NCI-H1436 (cell line): ENCODE measurements at places on chromosomes 4 and X.

- no peak for DNase-seq
Observed at GRCh38 chr4:138311771-138312535, 69.8 kb upstream of the SLC7A11 start.

DNA sequence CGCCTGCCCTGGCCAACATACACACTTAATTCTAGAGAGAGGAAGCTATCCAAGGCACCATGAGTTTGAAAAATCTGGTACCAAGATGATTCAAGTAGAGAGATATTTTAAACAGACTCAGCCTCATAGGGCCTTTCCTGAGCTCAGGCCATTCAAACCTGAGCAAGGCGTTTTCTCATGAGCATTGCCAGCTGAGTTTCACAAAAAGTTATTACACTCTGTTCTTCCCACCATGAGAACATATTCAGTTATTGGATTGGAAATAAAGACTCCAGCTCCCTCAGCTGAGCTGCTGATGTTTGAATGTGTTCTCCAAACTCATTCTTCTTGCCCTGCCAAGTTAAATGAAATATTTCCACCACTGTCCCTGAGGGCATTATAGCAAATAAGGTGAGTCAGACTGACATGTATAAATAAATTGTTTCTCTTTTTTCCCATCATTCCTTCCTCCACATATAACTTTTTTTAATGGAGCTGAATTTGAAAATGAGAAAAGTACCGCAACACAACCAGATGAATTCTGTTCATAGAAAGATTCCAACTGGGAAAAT lies 429.6 kb downstream of the RAB28 start:
- no peak for DNase-seq

DNA sequence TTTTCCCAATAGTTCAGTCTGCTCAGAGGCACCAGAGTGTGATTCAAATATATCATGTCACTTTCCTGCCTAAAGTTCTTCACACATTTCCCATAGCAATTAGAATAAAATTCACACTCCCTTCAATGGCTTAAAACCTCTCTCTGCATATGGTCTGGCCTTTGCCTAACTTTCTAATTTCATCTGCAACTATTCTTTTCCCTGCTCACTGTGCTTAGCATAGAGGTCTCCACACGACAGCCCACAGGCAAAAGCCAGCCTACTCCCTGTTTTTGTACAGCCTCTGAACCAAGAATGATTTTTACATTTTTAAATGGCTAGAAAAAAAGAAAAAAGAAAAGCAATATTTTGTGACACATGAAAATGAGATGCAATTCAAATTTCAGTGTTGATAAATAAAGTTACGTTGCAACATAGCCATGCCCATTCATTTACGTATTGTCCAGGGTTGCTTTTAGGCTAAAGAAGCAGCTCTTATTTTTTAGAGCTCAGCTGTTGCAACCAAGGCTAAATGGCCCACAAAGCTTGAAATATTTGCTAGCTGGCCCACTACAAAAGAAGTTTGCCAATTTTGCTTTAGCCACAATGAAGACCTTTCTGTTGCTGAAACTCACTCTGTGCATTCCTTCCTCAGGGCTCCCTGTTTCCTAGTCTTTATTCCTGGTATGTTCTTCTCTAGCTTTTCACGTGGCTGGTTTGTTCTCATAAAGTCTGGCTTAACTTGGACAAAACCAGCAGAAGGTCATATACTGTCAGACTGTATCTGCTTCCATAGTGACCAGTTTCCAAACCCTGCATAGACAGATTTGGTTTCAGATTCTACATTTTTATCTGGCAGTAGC lies 26.6 kb upstream of the IRF2 start:
- no peak for DNase-seq

- DNase-seq: no peak
Observed at GRCh38 chrX:149124526-149125108, 380.5 kb downstream of the IDS start.

- DNase-seq: no peak
Observed at GRCh38 chr4:74446193-74446868, 1.4 kb downstream of the AREG start.

DNA sequence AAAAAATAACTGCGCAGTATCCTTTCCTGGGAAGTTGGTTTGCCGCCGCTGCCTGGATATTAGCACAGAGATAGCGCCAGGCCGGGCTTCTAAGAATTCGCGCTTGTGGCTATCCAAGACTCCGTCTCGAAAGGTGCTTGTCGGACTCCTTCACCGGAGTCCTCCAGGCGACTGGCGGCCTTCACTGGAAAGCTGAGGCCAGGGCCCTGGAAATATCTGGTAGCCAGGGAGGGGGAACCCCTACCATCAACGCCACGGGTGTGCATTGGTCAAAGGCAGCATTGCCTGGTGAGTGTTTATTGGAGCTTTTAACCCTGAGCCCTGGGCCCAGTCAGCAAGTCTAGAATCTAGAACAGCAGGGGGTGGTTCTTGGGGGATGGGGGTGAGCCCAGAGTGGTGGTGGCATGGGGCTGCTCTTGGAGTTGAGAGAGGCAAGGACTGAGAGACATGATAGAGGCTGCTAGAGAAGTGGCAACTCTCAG lies 577 bp upstream of the PIM2 start:
- no peak for DNase-seq

- no peak for DNase-seq
Observed at GRCh38 chrX:39996536-39996935, 101.2 kb downstream of the BCOR start.
